ENCODE measurements at places on chromosomes 5 and 9.

DNA sequence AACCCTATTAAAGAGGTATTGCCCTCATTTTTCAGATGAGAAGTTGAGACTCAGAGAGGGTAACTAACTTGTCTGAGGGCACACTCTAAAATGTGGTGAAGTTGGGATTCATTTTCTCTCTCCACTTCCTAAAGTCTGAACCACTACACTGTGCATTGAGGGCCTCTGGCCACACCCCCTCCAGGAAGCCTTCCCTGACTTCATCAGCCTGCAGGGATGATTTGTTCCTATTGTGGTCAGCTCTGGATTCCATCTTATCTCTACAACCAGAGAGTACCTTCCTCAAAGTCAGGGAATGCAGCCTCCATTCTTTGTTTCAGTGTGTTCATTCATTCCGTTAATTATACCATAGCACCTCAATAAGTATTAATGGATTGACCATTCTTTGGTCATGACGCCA is 356.0 kb upstream of the PANK3 start:
- DNase-seq, result no peak

DNA sequence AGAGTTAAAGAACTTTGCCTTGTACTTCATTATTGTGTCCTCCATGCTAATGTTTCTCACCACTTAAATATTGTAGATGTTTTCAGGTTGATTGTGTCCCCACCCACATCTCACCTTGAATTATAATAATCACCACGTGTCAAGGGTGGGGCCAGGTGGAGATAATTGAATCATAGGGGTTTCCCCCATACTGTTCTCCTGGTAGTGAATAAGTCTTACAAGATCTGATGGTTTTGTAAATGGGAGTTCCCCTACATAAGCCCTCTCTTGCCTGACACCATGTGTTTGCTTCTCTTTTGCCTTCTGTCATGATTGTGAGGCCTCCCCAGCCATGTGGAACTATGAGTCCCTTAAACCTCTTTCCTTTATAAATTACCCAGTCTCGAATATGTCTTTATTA is 248.3 kb downstream of the FBXL7 start:
- DNase-seq, result no peak

DNA sequence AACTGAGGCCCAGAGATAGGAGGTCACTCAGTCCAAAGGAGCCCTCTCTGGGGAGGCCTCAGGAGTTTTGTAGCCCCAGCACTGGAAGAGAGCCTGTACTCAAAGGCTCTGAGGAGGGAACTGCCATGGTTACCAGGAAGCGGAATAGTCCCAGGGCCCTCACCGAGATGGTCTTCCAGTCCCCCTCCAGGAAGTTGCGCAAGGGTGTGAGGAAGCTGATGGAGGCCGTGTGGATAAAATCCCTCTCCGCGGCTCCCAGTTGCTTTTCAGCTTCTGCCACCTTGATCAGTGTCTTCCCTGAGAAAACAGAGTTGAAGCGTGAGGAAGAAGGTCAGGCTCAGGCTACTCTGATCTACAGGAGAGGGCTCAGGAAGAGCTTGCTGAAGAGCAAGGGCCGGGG is 13.5 kb downstream of the SH3GLB2 start:
- DNase-seq, result no peak

DNA sequence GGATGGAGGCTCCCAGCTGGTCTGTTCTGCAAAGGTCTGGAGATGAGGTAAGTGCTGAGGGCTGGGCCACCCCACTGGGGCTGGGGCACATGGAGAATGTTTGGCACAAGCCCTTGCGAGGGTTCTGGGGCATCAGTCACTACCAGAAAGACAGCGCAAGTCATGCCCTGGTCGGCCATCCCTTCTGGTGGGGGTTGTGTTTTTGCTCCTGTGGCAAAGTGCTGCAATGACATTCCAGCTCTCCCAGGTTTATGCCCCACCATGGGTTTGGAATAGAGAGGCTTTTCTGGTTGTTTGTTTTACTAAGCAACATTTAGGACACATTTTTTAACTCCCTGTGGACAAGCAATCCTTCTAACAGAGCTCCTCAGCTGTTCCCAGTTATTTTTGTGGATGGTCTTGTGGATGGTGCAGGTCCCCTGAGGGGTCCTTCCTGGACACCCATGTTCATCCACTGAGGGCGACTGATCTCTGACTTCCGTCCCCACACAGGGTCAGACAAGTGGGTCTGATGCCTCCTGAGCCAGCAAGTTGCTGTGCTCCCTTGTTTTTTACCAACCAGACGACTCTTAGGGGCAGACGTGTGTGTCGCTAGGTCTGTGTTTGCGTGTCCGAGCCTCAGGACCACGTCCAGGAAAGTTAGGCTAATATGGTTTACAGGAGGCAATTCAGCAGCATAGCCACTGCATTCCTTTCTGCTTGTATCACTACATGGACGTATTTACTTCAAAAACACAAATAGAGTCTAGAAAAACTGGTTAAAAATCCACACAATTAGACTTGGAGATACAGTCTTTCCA is 64.9 kb upstream of the ECM2 start:
- DNase-seq, result no peak

GRCh38 chr5:206406-206805 is 11.5 kb downstream of the CCDC127 start:
- no peak for DNase-seq

Data from HAP-1 (cell line).